ELR (cell line): ENCODE measurements at places on chromosomes 5 and 9.

DNA sequence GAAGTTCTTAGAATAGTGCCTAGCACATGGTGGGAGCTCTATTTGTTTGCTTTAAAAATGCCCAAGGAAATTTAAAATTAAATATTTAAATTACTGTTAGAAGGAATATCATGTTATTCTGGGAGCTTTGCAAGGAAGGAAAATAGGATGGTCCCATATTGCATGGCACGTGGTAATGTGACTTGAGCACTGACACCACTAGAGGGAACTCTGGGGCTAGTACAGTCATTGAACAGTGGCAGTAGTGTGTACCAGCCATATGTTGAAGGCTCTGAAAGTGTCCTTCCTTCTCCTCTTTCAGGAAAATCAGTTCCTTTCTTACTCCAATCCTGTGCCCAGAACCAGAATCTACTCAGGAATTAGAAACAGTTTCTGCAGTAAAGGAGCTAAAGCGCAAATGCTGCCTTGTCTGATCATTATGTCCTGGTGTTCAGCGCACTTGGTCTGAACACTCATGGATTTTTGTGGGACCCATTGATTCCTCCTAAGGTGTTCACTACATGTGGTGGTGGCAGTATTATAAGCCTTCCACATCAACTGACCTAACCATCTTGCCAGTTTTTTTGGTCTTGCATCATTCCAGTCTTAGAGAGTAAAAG lies 54.1 kb downstream of the GDA start:
- DNase-seq: peak; percentile 58

DNA sequence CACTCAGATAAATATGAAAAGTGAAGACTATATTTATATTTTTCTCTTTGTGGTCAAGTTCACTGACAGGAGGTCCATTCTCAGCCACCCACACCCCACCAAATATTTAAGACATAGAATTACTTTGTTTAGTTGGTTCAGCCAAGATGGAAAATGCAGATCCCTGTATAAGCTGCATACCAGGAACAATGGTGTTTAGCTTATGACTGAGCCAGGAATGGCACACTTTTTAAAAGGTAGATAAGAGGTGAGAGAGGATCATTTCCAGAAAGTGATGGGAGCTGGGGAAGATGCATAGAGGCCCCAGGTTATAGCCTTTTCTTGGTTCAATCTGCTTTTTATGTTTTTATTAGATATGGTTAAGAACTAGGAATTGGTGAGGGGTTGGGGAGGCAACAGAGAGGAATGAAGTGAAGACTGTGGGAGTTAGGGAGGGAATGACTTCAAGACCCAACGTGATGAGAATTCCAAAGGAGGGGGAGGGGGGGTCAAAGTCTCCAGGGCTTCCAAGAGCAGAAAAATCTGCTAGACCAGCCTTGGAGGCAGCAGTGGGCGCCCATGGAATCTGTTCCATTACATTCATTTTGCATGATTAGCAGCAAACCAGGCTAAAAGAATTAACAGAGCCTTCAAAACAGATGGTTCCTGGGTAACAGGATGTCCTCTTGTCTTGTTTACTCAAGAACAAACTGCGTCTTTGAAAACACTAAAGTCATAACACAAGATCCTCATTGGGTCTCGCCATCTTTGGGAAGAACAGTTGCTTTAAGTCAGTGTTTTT lies 95.2 kb downstream of the FGF1 start:
- DNase-seq: no peak

DNA sequence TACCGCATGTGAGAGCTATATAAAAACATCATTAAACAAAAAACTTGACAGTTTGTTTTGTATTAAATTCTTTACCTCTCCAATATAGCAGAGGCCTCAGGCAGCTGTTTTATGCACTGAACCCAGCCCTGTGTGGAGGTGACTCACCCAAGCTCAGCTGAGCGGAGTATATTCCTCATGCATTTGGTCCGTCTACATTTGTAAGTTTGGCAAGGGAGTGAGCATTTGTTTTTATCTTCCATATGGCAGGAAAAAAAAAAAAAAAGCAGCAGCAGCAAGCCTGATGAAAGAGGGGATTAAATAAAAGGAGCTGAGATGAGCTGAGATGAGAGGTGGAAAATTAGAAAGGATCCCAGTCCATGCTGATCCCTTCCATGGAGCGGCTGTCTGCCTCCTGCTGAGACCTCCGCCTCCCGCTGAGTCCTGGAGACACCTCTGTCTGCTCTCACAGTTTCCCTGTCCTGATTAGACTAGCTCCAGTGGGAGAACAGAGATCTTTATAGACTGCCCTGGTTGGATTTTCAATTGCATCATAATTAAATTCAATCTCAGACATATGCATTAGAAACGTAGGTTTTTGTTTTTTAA lies 112.0 kb upstream of the CTNND2 start:
- peak; percentile 15 for DNase-seq

DNA sequence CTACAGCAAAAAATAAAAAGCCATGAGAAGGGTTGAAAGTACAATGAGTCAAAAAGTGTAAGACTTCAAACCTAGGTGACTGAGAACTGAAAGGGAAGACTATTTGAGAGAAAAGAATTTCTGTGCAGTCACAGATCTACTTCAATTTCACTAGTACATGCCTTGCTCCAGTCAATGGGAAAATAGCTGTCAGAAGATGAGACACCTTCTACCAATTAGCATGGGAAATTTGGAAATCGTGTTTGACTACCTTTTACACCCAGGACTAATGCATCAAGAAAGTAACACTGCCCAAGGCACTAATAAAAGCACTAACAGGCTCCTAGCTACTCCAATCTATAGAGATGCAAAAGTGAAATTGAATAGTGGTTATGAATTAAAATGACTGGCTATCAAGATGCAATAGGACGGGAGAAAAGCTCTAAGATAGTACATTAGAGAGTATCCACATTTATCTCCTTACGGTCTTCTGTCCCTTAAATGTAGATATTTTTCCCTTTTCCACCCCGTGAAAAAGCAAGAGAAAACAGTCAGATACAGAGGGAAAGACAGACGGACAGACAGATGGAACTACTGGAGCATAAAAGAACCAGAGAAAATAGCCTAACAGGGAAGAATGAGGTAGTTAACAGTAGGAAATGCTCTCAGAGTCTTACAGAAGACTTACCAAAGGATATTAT lies 15.2 kb downstream of the ERP44 start:
- DNase-seq: no peak

GRCh38 chr9:127130661-127131538 lies 8.5 kb upstream of the ANGPTL2 start:
- DNase-seq: peak; percentile 87

GRCh38 chr5:55621229-55621628 lies 86.5 kb upstream of the PLPP1 start:
- no peak for DNase-seq

DNA sequence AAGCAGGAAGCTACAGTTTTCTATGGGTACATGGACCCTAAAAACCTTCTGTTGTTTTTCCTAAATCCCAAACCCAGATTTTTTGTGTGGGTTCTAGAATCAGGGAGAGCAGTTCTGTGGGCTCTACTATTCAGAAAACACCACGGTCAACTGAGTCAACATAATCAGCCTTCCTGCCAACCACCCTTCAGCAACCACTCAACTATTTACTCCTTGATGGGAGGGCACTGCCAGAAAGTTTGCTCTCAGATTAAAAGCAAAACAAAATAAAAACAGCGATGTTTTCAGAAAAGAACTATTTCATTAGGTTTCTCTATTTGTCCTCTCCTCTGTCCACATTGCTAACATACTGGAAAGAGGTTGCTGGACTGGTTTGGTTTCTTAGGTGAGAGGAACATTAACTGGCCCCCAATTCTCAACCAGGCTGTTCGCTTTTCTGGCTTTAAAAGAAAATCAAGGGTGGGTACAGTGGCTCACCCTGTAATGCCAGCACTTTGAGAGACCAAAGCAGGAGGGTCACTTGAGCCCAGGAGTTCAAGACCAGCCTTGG lies 72.3 kb downstream of the GCNT1 start:
- no peak for DNase-seq

DNA sequence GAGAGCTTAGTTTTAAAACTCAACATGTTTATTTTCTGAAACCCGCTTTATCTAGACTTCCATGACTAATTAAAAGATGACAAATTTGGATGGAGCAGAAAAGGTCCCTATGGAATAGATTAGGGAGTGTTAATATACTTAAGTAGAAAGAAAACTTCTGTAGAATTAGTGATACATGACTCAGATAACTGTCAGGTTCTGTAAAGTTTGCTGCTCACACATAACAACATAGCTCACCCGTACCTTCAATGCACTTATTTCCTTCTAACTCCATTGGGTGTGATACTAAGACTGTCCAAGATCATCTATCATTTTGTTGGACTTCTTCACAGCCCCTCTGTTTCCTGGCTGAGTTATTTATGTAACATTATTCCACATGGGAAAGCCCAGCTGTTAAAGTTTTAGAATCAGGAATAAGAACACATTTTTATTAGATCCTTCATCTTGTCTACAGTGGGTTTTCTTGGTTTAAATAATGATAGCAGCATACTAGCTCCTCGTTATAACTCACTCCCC lies 27.8 kb downstream of the TMEM167A start:
- no peak for DNase-seq

GRCh38 chr5:113201715-113202114 lies 225.1 kb downstream of the DCP2 start:
- DNase-seq: no peak

GRCh38 chr5:112634166-112634565 lies 103.5 kb upstream of the APC start:
- no peak for DNase-seq

- peak; percentile 78 for DNase-seq
Measured at GRCh38 chr9:92790542-92791527, 26.2 kb upstream of the BICD2 start.

DNA sequence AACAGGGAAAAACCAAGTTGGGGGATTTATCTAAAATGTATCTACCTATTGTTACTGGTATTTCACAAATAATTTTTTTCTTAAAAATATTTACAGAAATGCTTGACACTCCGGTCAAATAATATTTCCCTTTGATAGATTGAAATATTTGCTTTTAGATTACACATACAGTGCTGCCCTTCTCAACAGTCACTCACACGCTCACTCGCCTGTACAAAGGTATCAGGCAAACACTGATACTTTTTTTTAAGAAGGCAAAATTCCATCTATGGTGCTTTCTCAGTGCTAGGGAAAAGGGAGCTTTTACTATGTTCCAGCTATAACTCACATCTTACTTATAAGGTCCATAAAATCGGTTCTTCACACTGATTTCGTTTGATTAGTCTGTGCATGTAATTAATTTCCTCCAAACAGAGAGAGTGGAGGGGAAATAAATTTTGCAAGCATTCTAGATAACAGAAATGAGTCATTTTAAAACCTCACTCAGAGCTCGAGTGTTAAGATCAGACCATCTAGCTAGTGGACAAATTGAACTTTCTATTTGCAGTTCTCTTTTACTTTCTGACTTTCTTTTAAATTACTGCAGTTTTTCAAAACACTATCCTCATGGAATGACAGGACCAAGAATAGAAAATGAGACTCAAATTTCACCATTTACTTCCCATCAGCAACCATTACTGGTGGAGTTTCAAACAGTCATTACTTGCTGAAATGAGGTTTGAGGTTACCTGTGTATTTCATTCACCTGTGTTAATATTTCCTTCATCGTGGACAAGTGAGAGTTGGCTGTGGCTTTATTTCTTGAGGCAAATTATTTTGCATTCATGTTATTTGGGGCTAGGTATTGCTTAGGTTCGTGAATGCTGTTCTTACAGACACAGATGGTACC lies 273.2 kb downstream of the RAB3C start:
- no peak for DNase-seq

DNA sequence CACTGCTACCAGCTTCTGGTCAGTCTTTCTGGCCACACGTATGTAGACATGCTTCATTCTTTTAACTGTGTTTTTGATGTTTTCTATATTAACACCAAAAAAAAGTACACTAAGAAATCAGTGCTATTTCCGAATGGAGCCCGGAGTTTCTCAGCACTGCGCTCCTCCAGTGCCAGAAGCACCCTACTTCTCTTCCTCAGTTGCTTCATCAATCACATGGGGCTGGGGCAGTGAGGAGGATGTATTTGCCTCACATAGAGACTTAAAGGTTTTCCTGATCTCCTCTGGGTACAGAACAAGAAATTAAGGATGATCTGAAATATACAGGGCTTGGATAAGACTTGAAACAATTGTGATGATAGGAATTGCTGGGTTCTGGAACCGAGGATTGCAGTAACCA lies 148.0 kb downstream of the ERCC6L2 start:
- DNase-seq: no peak

GRCh38 chr5:14431534-14431933 lies 150.1 kb upstream of the OTULINL start:
- DNase-seq: no peak

DNA sequence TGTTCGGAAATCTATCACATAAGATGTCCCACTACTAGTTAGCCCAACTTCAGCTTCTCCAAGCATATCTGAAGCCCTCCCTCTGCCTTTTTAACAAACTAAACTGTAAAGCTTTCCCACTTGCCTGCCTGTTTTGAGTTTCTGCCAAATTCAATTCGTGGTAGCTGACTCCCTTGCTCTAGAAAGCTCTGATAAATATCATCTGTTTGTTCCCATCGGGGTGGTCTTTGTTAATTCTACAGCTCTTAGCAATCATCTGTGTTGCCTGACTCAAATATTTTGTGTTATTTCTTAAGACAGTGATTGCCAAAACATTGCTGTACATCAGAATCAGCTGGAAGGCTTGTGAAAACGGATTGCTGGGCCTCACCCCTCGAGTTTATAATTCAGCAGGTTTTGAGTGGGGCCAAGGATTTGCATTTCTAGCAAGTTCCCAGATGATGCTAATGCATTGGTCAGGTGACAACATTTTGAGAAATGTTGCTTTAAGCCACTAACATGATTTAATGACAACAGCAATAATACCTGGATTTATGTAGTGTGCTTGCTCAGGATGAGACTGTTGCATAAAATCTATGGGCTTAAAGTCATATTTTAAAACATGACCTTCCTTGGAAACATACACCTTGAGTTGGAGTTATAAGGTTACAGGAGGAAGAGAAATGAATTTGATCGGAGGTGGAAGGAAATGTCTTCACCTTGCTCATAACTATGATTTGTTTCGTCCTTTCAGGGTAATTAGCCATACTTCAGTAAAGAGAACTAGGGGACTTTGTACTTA lies 631.9 kb downstream of the PSAT1 start:
- DNase-seq: no peak

- no peak for DNase-seq
Measured at GRCh38 chr9:28960602-28961001, 1387.3 kb upstream of the C9orf72 start.

- DNase-seq: no peak
Measured at GRCh38 chr5:168600409-168600808, 21.2 kb upstream of the PANK3 start.

DNA sequence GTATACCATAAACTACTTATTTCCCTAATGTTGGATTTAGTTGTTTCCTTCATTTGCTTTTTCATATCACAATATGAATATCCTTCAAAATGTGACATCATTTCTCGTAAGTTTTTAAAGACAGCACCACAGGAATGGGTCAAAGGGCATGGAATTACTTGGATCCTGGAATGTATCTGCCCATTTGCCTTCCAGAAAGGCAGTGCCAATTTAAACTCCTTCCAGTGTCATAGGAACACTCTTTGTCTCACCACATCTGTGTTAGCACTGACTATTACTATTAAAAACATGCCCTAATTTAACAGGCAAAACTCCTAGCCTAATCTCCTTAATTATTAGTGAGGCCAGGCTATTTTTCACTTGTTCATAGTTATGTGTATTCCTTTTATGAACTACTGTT lies 58.0 kb downstream of the SPTLC1 start:
- DNase-seq: no peak

GRCh38 chr9:97891736-97892135 lies 30.6 kb downstream of the TRMO start:
- DNase-seq: no peak
